ENCODE measurements at places on chromosomes 16 and 17.

DNA sequence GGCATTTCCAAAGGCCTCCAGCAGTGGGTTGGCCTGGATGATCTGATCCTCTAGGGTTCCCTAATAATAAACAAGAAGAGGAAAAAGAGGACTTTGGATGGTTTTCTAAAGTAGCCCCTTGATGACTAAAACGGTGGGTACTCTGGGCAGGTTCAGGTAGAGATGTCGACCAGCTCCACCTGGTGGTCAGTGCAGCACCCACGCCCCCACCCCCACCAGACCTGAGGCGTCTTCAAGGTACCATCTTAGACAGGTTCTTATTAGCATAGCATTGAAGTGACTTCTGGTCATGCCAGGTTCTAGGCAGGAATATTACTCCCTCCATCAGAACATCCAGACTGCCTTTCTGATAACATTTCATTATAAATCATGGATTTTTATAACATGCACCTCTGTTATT lies 15.0 kb downstream of the MYH13 start:
- DNase-seq, result no peak

DNA sequence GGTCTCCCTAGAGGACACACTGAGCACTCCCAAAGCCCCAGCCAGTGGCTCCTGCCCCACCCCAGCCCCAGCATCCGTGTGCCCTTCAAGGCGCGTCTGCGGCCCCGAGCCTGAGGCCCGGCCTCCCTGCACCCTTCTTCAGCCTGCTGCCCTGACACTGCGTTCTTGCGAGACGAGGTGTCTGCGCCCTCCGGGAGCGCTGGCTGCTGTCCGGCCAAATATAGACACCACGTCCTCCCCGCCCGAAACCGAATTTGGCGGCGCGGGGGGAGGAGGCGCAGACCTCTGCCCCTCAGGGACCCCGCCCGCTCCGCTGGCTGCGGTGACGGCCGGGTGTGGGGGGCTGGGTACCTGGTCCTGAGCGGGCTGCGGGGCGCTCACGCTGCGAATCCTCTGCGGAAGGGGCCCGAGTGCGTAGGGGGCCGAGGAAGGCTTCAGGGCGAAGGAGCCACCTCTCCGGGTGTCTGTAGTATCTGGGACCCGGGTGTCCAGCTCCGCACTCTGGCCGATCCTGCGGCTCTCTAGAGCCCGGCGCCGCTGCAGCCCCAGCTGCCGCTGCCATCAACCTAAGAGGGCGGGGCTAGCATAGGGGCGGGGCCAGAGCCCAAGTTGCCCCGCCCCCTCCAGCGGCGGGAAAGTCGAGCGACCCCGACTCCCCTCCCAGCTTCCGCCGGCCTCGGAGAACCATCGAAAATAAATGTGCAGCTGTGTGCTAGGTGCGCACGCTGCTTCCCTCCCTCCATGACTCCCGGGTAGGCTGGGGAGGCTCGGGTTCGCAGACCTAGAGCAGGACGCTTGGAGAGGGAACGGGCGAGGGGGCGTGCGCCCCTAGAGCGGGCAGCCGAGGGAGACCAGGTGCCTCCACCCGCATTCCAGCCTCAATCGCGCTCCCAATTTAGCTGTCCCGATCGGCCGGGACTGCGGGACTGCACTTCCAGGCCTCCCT lies at the start of gene CORO6:
TSS of gene CORO6 (minus strand) at position 576 of the 946 bp plus-strand sequence. CDS start 1,491 bp downstream, outside the sequence.
- DNase-seq, result peak; percentile 80

DNA sequence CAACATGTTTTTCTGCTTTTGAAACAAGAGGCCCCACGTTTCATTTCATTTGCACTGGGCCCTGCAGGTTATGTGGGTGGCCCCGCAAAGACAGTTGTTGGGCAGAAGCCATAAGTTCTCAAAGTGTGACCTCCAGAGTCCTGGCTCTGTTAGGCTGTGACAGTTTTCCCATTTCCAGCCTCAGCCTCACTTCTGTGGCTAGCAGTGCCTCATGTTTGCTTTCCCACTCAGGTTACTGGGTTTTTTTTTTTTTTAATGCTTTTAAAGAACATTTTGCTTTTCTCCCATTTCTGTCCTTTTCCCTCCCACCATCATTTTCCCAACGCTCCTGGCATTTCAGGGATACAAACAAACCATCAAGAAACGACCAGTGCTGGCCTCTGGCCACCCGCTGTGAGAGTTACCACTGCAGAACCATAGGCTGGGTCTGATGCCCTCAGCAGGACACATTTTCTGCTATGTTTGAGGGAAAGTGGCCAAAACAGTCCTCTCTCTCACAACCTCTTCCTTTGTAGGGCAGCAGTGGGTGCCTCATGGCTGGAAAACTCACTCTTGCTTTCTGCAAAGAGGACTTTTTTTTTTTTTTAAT lies 159.0 kb upstream of the MPHOSPH6 start:
- no peak for DNase-seq

GRCh38 chr17:15999974-16000827 lies 577 bp downstream of the TTC19 start:
- peak; percentile 77 for DNase-seq

GRCh38 chr17:8382052-8382879 lies 727 bp downstream of the RPL26 start:
- no peak for DNase-seq

- no peak for DNase-seq
These were observed 45.1 kb downstream of the SOX9 start for GRCh38 chr17:72165867-72166439.

DNA sequence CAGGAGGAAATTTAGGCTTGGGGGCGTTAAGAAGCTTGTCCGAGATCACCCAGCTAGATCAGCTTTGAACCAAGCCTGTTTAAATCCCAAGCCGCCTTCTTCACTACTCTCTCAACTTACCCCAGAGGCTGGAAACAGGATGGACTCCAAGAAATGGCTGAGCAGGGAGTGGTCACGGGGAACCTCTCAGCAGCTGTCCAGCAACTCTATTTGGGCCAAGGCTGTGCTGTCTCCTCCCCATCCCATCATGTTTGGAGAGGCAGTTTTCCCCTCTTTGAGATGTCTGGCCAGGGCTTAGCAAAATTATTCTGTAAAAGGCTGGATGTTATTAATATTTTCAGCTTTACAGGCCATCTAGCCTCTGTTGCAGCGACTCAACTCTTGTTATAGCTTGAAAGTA lies 305.7 kb downstream of the RBFOX1 start:
- no peak for DNase-seq

- DNase-seq, result no peak
These were observed 133.3 kb downstream of the ENGASE start for GRCh38 chr17:79207960-79208359.

DNA sequence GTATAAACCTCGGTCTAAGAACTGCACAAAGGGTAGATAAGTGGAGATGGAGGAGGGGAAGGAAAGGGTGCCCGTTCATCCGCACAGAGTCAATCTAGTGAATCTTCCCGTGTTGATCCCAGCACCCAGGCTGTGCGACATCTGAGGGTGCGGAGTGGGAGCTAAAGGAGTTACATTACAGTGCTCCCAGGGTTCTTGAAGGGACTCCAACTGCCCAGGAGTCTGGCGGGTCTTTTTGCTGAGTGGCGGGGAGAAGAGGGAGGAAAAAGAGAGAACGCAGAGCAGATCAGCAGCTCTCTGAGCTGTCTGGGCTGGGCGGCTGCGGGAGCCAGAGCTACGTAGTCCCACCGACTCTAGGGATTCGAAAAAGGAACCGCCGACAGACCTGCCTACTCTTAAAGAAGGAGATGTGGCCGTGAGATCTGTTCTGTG lies 1.6 kb upstream of the CA10 start:
- DNase-seq, result no peak

- DNase-seq, result no peak
These were observed 4.6 kb downstream of the PRSS21 start for GRCh38 chr16:2821487-2822157.

DNA sequence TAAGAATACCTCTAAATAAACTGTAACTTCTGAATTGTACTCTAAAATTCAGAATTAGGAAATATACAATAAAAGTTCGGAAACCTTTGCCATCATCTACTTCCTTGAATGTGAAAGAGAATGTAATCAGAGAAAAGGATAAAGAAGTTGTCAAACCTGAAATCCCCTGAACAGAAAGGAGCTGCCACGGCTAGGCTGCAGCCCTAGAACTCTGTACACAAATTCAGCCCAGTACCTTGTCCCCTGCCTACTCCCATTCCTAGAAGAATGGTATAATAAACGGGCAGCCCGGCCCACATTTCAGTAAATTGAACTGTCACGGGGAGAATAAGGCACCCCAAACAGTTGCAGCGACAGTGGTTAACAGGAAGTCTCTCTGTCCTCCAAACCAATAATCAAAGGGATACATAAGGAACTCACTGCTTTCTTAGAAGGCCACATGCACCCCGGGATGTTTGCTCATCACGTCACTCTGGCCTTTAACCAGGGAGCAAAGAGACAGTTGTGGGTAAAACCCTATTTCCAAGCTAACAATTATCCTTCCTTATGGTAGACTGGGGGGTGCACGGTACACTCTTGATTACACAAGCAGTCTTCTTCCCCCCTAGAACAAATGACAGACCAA lies 24.3 kb upstream of the RFFL start:
- DNase-seq, result no peak

DNA sequence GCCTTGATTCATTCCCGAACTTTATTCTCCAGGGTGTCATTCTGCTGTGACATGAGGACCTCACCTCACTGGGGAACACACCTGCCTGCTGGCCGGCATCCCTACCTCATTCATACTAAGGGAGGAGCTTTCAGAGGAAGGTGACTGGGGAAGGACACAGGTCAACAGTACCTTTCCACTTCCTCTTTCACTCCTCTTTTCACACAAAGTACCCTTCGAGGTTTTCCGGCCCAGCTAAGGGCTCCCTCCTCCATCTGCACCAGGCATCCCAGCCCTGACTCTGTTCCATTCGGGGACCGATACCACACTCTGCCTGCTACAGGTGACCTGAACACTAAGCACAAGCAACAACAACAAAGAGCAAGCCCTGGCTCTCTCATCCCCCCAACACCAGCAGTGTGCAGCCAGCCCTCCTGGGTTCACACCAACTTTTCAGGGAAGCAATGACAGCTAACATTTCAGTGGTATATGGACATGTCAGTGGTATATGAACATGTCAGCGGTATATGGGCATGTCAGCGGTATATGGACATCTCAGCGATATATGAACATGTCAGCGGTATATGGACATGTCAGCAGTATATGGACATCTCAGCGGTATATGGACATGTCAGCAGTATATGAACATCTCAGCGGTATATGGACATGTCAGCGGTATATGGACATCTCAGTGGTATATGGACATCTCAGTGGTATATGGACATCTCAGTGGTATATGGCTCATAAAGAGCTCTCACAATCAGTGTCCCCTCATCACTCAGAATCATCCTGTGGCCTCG lies 16.0 kb downstream of the TRIM25 start:
- DNase-seq, result no peak

DNA sequence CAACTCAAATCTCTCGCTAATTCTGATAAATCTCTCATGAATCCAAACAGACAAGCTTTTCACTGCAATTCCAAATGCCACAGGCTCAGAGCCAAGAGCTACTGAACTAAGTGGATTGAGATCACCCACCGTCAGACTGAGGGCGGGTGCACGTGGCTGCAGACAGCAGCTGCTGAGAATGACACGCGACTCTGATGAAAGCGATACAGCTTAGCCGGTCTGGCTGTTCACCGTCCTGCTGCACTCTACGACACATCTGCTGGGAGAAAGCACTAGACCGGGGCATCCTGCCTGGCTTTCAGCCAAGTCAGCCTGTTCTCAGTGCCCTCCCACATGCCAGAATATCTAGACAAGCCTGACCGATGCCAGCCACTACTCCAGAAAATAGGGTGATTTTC lies 42.6 kb downstream of the KLHDC4 start:
- no peak for DNase-seq

DNA sequence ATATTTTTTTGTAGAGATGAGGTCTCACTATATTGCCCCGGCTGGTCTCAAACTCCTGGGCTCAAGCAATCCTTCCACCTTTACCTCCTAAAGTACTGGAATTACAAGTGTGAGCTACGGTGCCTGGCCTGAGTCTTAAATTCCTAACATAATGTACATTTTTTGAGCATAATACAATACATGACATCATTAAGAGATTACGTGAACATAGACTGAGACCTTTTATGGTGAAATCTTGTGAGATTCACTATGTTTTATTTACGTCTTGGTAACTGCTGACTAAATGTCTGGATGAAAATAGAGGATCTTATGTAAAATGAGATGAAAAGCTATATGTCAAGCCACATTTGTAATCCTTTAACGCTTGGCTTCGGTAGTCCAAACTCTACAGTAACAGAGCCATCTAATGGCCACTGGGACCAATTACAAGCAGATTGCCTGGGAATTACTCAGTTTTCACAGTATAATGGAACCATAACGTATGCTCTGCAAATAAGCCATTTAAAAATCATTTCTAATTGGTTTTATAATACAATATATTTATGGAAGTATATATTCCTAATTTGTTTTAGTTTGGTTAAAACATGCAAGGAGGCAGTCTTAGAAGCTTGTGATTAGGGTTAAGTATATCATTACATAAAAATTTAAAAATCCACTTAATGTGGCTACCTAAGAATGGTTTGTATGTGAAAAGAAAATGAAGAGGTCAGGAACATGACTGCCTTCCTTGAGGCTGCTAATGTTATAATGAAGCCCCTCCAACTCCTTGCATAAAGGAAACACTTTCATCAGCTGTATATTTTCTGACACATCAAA lies 8.1 kb upstream of the EFCAB13 start:
- DNase-seq, result no peak

DNA sequence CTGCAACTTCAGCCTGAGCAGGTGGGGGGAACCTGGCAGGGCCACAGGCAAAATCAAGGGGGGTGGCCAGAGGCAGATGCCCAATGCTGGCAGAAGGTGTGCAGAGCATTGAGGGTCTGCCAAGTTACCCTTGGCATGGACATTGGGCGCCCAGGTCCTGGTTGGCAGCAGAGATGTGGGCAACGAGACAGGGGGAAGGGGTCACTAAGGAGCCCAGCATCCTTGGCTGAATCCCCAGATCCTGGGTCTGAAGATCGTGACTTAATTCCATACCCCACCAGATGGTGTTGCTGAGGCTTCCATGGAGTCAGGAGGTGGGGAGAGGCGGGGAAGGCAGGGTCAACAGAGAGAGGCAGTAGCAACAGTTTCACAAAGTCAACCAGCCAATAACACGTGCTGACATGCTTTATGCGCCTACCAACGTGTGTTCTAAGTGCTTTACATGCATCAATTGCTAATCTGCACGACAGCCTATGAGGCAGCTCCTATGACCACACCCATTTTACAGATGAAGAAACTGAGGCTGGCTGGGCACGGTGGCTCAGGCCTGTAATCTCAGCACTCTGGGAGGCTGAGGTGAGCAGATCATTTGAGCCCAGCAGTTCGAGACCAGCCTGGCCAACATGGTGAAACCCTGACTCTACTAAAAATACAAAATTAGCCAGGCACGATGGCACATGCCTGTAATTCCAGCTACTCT lies 83.3 kb downstream of the GSG1L start:
- DNase-seq, result peak; percentile 36

GRCh38 chr16:11208916-11209665 lies 46.9 kb downstream of the SOCS1 start:
- DNase-seq, result no peak

- no peak for DNase-seq
These were observed 14.8 kb downstream of the ALOXE3 start for GRCh38 chr17:8103549-8103948.
